ENCODE measurements at places on chromosomes 4 and X.

- DNase-seq: no peak
- H3K4me3 ChIP-seq: no peak overlapping the region
- H3K4me1 ChIP-seq: no peaks in the 10 kb centered on the region
- H3K27me3 ChIP-seq: no peaks in the 10 kb centered on the region
Observed at GRCh38 chr4:149754526-149754925, 61.1 kb downstream of the IQCM start.

GRCh38 chr4:15215109-15215508 lies 212.7 kb upstream of the C1QTNF7 start:
- no peak overlapping the region for H3K27ac ChIP-seq
- no peaks in the 10 kb centered on the region for H3K27me3 ChIP-seq
- no peak overlapping the region for H3K4me3 ChIP-seq
- no peaks in the 10 kb centered on the region for H3K36me3 ChIP-seq

DNA sequence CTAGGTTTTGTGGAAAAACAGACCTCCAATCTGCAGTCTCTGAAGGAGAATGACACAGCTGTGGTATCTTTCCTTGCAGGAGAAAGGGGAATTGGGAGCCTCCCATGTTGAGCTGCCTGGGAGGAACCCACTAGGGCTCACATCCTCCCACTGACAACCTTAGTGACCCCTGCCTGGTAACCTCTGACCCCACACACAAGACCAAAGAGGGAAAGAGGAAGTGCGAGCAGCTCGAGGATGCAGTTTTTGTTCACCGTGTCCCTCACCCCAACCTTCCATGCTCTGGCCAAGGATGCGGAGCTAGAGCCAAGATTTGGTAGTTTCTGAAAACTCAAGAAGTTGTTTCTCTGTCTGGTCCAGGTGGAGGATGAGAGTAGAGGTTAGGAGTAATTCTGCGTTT lies 5.4 kb upstream of the ZXDA start:
- H3K4me1 ChIP-seq: no peaks in the 10 kb centered on the region
- no peaks in the 10 kb centered on the region for H3K27me3 ChIP-seq

GRCh38 chr4:121656269-121656641 lies 40.5 kb downstream of the ANXA5 start:
- no peaks in the 10 kb centered on the region for H3K27me3 ChIP-seq
- no peak overlapping the region for H3K4me3 ChIP-seq
- peak; percentile 29 for DNase-seq
- no peaks in the 10 kb centered on the region for H3K4me1 ChIP-seq

GRCh38 chr4:87497159-87497558 lies 32.0 kb downstream of the SPARCL1 start:
- no peak overlapping the region for H3K4me3 ChIP-seq
- H3K27me3 ChIP-seq: no peaks in the 10 kb centered on the region
- H3K27ac ChIP-seq: peak overlapping the region; percentile 84
- DNase-seq: no peak
- H3K36me3 ChIP-seq: no peaks in the 10 kb centered on the region
- no peaks in the 10 kb centered on the region for H3K4me1 ChIP-seq

DNA sequence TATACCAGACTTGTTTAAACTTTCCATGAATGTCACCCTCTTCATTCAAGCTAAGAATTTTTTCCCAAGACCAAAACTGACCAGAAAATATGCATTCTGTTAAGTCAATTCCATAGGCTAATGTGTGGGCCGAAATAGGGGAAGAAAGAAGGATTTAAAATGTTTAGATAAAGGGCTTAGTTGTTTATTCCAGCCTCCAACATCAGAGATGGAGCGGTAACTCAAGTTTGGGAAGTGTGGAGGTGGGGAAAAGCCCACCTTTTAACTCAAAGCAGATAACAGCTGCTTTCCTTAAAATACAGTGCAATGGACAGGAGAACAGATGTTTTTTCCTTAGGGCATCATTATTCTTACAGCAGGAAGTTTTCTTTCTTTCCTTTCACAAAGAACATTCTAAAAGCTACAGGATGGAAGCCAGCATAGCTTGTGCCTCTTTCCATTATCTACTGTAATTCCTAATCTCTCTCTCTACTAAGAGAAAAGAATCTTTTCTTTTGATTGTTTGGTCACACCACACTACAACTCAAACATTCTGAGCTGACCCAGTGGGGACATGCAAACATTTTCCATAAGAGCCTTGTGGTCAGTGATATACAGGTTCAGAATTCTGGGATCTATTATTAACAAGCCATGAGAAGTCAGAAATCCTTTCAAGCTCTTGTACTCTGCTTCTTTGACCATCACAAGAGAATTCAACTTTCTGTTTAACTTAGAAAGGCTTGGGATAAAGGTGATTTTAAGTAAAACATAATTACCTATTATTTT lies 101.6 kb downstream of the PDE5A start:
- no peaks in the 10 kb centered on the region for H3K27me3 ChIP-seq
- no peak for DNase-seq
- H3K4me3 ChIP-seq: no peak overlapping the region
- no peaks in the 10 kb centered on the region for H3K36me3 ChIP-seq
- peak overlapping the region; percentile 76 for H3K27ac ChIP-seq

DNA sequence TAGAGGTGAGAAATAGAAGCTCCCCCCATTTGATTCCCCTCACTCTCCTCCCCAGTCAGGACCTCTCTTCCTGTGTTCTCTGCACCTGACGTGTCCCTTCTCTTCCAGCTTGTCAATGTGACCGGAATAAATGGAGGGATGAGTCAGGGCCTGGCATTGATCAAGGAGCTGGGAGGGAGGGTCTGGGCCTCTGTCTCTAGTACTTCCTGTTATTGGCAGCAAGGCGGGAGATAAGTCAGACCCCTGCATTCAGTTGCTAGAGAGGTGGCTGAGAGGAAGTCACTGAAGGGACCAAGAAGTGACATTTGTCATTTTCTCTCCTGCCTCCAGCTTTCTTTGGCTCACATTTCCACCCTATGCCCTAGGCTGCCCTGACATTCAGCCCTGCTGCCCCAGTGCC lies 35.1 kb upstream of the ZNF41 start:
- no peaks in the 10 kb centered on the region for H3K4me1 ChIP-seq
- H3K27me3 ChIP-seq: no peaks in the 10 kb centered on the region
- no peaks in the 10 kb centered on the region for H3K36me3 ChIP-seq
- no peak overlapping the region for H3K27ac ChIP-seq
- no peak for DNase-seq
- no peak overlapping the region for H3K4me3 ChIP-seq

DNA sequence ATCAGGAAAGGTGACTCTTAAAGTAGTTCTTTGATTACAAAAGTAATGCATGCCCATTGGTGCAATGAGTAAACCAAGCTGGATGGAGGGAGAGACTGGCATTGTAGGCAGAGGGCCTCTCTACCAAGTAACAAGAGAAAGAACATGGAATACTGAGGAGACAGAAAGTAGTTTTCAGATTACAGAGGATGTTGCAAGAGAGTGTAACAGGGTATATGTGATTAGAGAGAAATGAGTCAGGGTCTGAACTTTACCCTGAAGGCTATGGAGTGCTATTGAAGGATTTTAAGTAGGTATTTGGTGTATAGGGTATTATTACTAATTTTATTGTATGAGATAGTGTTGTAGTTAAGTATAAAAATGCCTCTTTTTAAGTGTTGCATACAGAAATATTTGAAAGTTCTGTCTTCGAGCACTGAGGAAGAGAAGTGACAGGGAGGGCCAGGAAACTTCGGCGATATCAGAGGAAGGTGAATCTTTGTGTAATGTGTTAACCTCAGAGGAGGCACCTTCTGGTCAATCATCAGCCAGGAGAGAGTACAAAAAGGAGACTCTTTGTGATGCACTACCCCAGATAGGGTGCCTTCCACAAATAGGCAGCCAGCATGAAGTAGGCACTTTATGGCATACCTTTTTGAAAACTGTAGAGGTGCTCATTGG lies 8.2 kb downstream of the NKAP start:
- no peak for DNase-seq
- H3K4me3 ChIP-seq: no peak overlapping the region
- no peaks in the 10 kb centered on the region for H3K36me3 ChIP-seq

All from uterus (tissue), 4 donors.